IPS-NIHi11 (cell line): ENCODE measurements at places on chromosomes 1 and 21.

GRCh38 chr1:147545133-147545532 is 3.8 kb downstream of the BCL9 start:
- DNase-seq, result peak; percentile 32

- no peak for DNase-seq
Observed at GRCh38 chr1:183515002-183515689, 42.8 kb downstream of the SMG7 start.

DNA sequence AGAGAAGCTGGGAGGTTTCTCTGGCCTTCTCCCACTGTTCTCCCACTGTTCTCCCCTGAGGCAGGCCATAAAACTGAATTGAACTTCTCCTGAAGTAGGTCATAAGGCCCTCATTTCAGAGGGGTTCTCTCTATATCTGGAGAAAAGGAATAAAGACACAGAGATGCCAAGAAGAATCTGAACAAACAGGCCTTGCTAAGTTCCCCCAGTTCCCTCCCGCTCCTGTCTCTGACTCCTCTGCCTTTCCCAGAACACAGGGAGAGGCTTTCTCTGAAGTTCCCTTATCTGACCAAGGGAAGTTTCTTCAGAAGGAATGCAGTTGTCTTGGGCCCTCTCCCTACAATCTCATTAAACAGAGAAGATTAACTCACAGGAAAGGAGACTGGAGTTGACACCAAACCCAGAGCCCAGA is 83.4 kb downstream of the SLC16A1 start:
- no peak for DNase-seq

- peak; percentile 78 for DNase-seq
Observed at GRCh38 chr1:46533179-46533864, 18.1 kb downstream of the KNCN start.

DNA sequence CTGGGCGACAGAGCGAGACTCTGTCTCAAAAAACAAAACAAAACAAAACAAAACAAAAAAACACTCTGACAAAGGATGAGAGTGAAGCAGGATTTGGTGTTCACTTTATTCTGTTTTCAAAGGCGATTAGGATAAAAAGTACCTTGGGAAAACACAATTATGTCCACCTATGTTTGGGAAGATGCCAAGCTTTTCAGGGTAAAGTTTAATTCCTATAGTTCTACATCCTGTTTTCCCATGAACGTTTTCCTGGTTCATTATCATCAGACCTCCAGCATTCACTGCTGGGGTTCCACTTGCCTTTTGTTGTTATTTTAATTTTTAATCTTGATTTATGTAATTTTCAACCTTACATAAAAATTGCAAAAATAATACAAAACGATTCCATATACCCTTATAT is 4.9 kb upstream of the NID1 start:
- no peak for DNase-seq
